ENCODE measurements at places on chromosomes 1 and 21.

DNA sequence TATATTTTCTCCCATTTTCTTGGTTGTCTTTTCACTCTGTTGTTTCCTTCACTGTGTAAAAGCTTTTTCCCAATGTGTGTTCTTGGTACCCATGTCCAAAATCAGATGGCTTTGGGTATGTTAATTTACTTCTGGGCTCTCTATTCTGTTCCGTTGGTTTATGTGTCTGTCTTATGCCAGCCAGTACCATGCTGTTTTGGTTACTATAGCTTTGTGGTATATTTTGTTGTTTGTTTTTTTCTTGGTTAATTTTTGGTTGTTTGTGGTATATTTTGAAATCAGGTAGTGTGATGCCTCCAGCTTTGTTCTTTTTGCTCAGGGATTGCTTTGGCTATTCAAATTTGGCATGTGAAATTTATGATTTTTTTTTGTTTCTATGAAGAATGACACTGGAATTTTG lies 67.2 kb downstream of the SWT1 start:
- DNase-seq = no peak

GRCh38 chr1:24930260-24931145 lies at the start of gene RUNX3:
Gene RUNX3 (minus strand): TSS chr1:24930276. CDS start chr1:24929868, 408 bp downstream.
- DNase-seq = no peak

GRCh38 chr21:17371450-17371849 lies 141.4 kb upstream of the CXADR start:
- DNase-seq = no peak

DNA sequence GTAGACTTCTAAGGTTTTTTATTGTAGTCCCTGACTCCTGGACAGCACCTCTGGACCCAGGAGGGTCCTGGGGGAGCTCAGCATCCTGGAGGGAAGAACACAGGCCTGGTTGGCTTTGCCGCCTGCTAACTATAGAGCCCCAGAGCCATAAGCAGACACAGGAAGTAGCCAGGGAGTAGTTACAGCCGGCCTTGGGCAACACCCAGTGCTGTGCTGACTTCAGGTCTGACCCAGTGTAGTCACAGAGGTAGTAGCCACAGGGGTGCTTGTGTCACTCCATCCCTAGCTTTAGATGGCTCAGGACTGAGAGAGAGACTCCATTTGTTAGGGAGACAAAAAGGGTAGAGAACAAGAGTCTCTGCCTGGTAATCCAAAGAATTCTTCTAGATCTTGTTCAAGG lies 21.9 kb downstream of the MCOLN2 start:
- no peak for DNase-seq

- DNase-seq = no peak
Observed at GRCh38 chr1:150985179-150985825, 3.2 kb downstream of the ANXA9 start.

DNA sequence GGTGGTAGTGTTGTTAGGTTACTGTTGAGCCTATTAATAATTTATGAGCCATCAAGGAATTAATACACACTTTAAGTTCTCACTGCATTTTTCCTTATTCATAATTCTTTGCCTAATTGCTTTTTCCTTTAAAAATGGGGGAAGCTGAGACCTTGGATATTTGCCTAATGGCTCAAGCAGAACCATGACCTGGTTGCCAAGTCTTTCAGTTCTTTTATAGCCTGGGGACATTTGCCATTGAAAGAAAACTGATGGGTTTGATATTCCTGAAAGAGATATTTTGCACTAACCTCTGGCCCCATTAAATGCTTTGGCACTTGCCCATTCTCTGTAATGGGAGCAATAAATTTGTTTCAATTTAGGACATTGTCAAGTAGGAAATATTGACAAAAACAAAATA lies 18.5 kb upstream of the LRRC53 start:
- DNase-seq = no peak

GRCh38 chr1:214570442-214570841 lies 19.0 kb upstream of the PTPN14 start:
- DNase-seq = no peak

DNA sequence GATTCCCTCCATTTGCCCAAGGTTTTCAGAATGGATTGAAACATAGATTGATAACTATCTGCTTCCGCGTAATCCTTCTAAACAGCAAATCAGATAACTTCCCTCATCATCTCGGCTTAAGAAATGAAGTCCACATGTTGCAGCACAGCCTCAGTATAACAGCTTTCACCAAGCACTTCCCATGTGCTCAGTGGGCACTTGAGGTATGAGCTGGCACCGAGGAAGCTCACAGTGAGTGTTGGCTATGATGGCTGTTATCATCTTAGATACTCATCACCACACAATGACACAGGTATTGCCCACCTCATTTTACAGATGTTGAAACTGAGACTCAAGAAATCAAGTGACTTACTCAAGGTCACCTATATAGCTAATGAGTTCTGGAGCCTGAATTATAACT lies 43.2 kb downstream of the RCSD1 start:
- DNase-seq = no peak

- DNase-seq = no peak
Observed at GRCh38 chr21:37168666-37169065, 95.6 kb downstream of the TTC3 start.

- DNase-seq = no peak
Observed at GRCh38 chr1:37474697-37475379, 458 bp downstream of the ZC3H12A start.

Measured in 8988T (cell line).